Activated naive CD4-positive, alpha-beta T cell (primary cell): ENCODE measurements at places on chromosomes 3 and 15.
A peak's percentile ranks its signal among the peaks of the same experiment; 100 is the strongest.

DNA sequence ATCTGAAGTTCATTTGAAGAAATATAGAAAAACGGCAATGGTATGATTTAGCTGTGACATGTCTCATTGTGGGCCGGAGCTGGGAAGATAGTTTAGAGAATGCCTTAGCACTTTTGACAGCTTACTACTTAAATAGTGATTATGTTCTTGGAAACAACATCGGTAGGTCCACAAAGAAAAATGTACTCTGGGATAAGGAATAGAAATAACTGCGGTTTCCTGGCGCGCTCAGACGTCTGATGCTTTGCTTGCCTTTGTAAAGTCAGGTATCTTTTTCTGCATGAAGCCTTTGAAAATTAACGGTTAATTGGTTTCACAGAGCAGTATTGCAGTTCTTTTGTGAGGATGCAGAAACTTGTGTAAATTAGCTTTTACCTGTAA lies 1.4 kb downstream of the USP3 start:
- no peak for DNase-seq

DNA sequence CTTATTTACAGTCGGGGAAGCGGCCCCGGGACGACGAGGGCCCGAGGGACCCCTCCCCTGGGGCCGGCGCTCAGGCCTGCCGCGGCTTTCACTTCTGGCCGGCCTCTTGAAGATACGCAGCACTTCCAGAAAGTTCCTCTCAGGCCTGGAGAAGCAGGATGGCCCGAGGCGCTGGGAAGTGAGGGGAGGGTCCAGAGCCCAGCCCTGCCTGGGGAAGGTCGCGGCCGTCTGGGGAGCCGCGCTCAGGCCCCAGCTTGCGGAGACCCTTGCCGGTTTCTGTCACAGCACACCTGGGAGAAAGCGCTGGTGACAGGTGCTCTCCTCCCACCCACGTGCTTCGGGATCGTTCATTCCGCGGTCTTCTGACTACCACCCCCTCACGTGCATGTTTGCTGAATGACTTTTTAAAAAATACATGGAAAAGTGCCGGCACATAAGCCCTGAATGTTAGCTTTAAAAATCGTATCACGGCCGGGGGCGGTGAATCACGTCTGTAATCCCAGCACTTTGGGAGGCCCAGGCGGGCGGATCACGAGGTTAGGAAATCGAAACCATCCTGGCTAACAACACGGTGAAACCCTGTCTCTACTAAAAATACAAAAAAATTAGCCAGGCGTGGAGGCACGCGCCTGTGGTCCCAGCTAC lies 727 bp upstream of the TM2D3 start:
- no peak for DNase-seq

DNA sequence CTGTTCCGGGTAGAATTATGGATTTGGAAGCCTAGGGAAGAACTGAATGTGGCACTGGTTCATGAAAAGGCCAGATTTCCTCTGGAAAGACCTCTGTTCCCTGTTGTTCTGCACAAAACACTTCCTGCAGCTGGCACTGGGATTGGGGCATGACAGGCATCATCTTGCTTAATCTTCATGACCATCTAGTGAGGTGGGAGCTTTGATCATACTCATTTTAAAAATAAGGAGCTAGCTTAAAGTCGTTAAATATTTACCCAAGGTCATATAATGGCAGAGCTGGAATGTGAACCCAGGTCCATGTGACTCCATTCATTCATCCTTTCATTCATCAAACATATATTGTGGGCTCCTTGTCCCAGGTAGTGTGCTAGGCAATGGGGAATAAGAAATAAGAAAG lies 40.4 kb downstream of the EBLN2 start:
- no peak for DNase-seq

DNA sequence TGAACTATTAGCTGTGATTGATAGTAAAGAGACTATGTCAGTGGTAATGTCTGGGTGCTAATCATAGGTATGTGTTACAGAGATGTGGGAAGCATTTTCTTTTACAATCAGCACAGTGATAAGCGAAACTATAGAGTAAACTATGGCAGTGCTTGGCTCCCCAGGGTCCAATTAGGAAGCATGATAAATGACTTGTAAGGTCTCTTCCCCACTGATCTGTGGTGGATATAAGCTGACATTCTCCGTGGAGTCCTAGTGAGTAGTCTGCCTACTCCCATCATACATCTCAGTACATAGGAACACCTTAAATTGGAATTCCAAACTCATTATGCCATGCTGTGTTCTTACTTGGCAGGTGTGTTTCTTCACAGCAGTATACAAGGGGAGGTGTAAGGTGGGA lies 204.2 kb downstream of the GAP43 start:
- DNase-seq: no peak

DNA sequence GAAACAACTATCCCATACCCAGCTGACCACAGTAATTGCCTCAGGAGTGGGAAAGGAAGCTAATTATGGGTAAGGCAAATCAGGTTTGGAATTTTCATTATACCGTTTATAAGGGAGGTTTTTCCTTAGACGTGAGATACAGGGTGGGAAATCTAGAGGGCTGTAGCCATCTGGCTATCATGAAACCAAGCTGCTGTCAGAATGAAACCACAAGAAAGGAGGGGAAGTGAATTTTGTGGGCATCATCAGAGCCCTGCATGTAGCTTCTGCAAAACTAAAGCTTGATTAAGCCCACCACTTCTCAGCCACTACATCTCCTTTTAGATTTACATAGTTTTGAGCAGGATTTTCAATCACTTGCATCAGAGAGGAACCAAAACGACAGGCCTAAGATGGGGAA lies 893.5 kb downstream of the TUSC7 start:
- no peak for DNase-seq

- DNase-seq: peak; percentile 39
Observed at GRCh38 chr3:113532698-113533533, 561 bp downstream of the SIDT1 start.

- no peak for DNase-seq
Observed at GRCh38 chr3:45486926-45487325, 98.5 kb downstream of the LARS2 start.

DNA sequence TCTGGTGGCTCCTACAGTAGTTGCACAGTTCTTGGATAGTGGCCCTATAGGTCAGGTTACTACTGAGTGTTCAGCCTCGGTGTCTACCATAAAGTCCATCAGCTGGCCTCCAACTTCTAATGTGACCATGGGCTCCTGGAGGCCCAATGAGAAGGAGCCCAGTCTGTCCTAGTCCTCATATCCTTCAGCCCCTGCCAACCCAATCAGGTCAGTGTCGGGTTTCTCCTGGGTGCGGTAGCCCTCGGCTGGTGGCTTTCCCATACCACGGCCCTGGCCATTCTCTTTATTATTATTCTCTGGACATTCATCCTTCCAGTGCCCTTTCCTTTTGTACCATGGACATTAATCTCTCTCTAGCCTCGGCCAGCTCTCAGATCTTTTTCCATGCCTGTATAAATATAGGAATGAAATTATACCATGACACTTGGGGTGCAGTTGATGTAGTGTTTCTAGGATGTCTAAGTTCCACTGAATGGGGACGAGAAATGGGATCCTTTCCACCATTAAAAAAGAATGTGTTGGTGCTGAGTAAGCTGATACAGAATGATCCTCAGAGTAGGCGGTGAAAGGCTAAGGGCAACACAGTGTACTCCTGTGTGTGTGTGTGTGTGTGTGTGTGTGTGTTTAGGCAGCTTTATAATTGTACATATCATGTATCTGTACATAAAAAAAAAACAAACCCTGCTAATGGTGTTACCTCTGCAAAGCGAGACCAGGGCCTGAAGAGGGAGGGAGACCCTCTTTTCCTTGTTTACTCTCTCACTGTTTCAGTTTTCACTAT lies 19.3 kb upstream of the NOX5 start:
- DNase-seq: no peak

DNA sequence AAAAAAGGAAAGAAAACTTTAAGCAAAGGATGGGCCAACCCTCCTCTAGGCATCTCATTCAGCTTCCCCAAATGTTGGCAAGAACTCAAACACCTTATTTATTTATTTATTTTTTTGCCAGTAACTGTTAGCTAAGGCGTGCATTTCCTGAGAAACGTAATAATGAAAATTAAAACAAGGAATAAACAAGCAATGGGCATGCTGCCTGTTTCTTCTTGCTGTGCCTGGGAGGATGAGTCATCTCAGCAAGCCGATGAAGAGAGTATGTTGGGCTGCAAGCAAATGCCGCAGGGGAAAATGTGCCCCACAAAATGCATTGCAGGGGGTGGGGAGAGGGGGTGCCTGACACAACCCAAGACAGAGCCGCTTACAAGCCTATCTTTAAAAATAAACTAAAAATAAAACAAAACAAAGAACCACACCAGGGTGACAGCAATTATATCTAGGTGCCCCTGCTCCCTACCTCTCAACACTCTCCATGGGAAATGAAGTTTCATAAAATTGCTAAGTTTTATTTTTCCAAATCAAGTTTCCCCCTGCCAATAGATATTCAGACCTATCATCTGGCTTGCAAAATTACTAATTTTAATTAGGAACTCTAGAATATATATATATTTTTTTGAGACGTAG lies 40.3 kb downstream of the EIF4E3 start:
- no peak for DNase-seq

DNA sequence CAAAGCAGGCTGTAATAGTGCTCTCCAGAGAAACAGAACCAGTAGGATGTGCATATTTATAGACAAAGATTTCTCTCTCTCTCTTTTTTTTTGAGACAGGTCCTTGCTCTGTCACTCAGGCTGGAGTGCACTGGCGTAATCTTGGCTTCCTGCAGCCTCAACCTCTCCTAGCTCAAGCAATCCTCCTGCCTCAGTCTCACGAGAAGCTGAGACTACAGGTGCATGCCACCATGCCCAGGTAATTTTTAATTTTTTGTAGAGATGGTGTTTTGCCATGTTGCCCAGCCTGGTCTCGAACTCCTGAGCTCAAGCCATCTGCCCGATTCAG lies 67.1 kb upstream of the CHD2 start:
- DNase-seq: no peak

- no peak for DNase-seq
Observed at GRCh38 chr3:114218006-114218405, 19.4 kb downstream of the ZNF80 start.

DNA sequence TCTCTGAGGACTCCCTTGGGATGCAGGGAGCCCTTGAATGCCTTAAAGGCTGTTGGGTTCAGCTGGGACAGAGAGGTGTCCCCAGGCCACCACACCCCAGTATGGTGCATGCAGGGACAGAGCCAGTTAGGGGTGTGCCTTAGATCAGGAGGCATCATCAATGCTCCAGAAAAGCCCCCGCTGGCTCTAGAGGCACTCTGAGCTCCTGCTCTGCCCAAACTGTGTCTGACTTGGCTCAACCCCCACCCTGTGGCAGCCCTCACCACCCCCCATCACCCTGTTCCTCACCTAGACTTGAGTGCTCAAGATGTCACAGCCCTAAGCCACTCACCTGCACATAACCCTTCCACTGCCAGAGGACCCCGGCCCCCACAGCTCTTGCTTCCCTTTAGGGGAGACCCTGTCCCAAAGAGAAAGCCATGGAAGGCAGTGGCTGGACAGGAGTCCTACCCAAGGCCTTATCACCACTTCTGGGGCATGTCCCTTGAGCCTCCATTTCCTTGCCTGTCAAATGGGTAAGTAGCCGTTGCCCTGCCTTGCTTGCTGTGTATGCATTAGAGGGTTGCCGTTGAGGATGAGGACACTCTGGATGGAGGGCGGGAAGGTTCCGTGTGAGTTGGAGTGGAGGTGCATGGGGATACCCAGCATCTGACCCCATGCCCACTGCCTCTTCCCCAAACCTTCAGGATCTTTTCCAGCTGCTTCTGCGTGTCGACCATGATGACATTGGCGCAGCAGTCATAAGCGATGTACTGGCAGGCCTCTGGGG lies 41.4 kb downstream of the ACSBG1 start:
- DNase-seq: no peak

DNA sequence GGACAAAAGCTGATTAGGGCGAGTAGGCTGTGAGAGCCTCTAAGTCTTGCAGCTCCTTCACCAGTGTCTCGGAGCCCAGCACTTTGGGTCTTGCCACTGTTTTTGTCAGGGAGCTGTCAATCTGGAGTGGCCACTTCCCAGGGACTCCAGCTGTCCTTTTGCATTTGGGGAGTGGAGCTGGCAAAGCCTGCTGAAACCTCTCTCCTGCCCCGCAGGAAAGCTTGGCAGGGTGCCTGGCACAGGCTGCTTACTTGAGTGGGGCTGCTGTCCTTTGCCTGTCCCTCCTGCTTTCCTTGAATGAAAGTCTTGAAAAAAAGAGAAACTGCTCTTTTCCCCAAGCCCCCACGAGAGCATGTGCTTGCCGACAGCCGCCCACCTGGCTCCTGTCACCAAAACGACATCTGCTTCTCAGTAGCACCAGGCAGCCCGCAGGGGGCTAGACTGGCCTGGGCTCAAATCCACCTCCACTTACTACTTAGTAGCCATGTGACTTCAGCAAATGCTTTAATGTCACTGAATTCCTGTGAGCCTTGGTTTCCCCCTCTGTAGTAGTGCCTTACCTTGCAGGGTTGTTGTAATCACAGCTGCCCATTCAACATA lies 13.7 kb downstream of the USP13 start:
- no peak for DNase-seq

DNA sequence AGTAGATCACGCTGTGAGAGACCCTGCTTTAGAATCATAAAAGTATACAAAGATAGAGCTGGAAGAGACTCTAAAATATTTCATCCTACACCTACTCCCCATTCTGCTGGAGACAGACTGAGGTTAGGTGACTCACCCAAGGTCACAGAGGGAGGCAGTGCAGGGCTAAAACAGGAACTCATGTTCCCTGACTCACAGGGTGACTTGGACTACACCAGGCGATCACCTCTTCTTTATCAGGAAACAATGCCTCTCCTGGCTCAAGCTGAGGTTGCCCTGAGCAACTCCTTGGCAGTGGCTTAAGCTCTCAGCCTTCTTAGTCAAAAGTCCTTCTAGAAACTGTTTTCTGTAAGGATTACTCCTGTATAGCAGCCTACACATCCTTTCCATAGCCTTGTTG lies 26.4 kb upstream of the TNFAIP8L3 start:
- DNase-seq: no peak

DNA sequence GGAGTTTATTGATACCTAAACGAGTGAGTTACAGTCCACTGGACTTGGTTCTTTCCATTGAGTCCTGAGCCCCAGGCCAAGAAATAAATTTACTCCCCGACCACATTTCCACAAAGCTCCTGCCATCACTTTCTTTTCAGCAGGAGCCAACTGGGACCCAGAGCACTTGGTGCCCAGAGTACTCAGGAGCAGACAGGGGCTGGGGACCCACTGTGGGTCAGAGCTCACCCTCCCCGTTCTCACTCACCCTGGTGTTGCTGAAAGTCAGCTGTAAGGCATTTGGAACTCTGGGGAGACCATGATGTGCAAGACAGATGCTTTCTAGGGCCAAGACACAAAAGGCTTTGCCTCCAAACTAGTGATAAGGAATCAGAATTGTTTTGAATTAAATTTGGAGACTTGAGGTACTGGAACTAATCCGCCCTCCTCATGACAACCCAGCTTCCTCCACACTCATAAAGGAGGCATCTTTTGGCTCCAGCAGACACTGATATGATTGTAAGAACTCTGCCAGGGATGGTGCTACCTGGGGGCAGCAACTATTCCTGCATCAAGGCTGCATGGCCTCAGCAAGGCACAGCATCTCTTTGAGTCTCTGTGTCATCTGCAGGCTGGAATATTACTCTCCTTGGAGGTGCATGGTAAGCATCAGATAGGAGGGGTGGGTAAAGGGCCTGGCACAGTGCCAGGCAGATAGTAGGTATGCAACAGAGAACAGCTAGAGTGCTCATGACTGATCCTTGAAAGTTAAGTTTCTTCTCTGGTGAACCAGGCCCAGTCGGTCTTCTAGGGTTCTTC lies 7.3 kb upstream of the CAMK1 start:
- no peak for DNase-seq

- DNase-seq: no peak
Observed at GRCh38 chr15:30922480-30923311, 19.0 kb downstream of the FAN1 start.
